ENCODE measurements at places on chromosomes 4 and X.

DNA sequence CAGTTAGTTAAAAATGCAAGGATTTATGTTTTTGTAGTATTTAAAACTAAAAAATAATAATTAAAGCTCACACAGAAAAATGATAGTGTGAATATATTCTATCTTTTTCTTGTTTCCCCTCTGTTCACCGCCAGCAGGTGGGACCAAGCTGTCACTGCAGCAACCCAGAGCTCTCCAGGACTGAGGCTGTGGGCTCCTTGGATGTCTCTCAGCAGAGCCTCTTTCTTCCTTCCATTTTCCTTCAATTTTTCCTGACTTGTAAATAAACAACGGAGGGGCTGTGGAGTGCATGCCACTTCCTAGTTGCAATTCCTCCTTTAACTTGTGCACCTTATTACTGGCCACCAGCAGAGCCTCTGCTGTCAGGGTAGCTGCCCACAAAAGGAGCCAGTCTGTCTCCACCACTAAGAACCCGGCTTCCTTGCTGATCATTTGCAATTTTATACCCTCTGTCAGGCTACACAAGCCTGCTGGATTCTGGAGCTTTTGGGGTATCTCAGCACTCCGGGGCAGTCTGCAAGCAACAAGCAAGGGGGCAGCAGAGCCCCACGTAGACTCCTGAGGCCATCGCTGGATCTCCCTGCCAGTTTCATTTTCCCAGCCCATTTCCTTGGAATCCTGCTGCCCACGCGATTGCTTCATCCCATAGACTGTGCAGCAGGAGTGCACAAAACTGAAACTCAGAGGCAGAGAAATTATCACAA, 1467.4 kb downstream of the C4orf33 start:
- no peak for DNase-seq

- no peak for DNase-seq
These were observed 19.0 kb upstream of the NHS start for GRCh38 chrX:17355976-17356375.

DNA sequence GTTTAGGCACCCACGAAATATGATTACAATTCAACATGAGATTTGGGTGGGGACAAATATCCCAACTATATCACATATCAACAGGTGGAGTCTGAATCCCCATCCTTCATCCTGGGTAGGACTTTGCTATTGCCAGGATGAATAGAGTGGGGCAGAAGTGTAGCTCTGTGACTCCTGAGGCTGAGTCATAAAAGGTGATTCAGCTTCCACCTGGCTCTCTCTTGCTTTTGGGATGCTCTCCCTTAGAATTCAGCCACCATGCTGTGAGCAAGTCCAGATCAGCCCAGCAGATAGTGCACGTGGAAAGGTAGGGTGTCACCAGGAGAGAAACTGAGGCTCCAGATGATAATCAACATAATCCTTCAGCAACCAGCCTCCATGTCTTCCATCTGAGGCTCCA, 193.8 kb upstream of the BCOR start:
- no peak for DNase-seq

- DNase-seq, result no peak
These were observed 406.1 kb downstream of the RAPGEF2 start for GRCh38 chr4:159508917-159509500.

- no peak for DNase-seq
These were observed 154.3 kb upstream of the EDNRA start for GRCh38 chr4:147326591-147326990.

- DNase-seq, result peak; percentile 23
These were observed 17.0 kb upstream of the AP1AR start for GRCh38 chr4:112214390-112215264.

DNA sequence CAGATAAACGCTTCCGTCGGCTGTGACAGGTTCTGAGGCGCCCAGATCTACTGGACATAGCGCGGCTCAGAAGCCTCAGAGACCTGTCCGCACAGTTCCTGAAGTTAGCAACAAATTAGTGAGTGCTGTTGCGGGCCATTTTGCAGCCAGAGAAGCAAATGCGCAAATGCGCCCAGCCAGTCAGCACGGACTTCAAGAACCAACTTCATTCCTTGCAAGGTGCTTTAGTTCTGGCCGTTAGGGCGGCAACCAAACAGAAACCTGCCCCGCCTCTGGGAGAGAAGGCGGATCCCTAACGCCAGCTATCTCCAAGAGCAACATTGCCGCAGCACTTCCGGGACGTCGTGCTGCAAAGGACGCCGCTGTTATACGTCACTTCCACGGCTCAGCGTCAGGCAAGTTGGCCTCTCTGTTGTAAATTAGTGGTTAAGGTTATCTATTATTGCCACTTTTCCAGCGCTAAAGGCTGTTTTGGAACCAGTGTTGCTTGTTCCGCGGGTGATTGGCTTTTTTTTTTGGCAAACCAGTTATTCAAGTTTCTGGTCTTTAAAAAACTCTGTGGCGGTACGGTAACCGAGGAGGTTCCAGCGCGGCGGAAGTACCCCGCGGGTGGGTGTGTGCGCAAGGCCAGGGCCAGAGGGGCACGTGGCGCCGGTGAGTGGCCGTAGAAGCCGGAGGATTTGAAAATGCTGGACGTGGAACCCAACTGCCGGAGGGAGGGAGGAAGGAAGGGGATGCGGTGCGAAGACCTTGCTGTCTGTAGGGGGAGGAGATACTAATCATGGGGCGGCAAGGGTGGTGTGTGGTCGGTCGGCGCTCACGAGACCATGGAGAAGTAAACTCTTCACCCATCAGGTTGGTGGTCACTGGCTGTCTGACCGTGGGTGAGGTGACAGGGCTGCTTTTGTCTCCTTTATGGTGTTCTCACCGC, at the start of gene GAR1:
TSS of gene GAR1 (plus strand) at position 612 of the 931 bp plus-strand sequence. CDS start 403 bp downstream, outside the sequence.
- peak; percentile 48 for DNase-seq

DNA sequence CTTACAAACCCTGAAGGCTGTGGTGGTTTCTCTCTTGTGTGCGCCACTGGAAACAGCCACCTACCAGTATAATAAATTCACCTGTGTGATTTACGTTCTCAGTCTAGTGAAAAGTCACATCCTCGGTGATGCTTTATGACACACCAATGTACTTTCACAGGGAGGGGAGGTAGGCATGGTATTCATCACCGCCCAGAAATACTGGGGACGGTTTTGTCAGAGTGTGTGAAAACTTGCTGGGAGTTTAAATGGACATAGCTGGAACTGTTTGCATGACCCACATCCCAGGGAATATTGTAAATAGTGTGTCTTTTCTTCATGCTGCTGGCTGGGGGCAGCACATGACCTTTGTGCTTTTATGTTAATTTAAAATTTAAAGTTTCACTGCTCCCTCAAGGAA, 421.8 kb downstream of the MAPK10 start:
- DNase-seq, result no peak

GRCh38 chr4:10590896-10591295, 93.7 kb downstream of the CLNK start:
- DNase-seq, result no peak
